Neuronal stem cell (in vitro differentiated cells): ENCODE measurements at places on chromosomes 1 and 21.

DNA sequence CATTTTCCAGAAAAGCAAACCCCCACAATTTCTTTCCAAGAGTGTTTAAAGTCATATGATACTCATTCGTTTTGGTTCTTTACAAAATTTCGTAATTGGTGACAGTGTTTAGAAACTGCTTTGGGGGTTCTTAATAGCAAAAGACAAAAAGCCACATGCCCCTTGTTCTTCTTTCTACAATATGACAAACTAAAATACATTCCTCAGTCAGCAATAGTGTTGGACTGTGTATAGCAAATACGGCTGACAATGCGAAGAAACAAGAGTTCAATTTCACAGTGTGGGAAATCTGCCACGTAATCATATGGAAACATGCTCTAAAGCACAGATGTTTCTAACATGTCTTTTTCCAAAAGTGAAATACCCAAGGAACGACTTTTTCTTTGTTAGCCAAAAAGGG lies 7.6 kb upstream of the IFNAR1 start:
- no peak for DNase-seq

GRCh38 chr1:119683893-119684292 lies 27.8 kb upstream of the PHGDH start:
- DNase-seq: no peak

- no peak for DNase-seq
Measured at GRCh38 chr1:80533775-80534334, 1266.9 kb upstream of the ADGRL2 start.

- DNase-seq: no peak
Measured at GRCh38 chr1:24906760-24907490, 23.2 kb downstream of the RUNX3 start.

- no peak for DNase-seq
Measured at GRCh38 chr1:54405898-54406293, 298 bp downstream of the SSBP3 start.

- no peak for DNase-seq
Measured at GRCh38 chr1:33972676-33973395, 109.0 kb downstream of the HMGB4 start.

DNA sequence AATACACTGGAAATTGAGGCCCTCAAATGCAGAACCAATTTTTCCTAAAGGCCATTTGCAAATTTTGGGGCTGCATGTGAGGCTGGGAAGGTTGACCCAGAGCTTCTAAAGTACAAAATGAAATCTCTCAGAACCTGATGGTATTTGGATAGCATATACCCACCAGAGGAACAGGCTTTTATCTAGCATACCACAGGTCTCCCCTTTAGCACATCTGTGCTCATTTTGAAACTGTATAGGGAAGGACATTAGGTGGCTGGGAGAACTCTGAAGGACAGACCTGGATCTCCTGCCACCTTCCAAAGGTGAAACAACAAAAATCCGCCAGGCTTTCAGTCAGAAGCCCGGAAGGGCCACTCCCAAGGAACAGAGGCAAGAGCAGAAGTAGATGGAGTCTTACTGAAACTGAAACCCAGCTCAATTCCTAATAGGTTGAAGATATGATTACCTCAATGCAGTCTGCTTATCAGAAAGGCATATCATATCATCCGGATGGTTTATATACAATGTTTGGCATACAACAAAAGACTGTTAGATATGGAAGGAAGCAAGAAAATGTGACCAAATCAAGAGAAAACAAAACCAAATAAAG lies 11.6 kb downstream of the CD55 start:
- DNase-seq: no peak

GRCh38 chr1:20367116-20367585 lies 76.5 kb downstream of the VWA5B1 start:
- DNase-seq: no peak

- DNase-seq: no peak
Measured at GRCh38 chr1:53738205-53739108, 507 bp downstream of the GLIS1 start.

- no peak for DNase-seq
Measured at GRCh38 chr1:212651521-212651920, 43.0 kb downstream of the ATF3 start.

DNA sequence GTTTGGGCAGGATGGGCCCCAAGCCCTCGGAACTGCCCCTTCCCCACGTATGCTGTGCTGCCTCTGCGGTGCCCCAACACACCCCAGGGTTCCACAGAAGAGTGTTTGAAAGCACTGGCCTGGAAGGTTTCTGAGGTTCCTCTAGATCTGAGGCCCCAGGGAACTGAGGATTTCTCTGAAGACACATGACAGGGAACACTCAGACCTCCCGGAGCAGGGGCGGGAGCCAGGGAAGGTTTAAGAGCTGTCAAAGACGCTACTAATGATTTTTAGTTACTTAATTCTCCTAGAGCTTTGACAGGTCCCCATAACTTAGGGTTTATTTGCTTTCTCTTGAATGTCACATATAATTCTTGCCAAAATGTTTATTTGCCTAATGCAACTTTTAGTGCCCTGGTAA lies 212.3 kb upstream of the GRIK3 start:
- no peak for DNase-seq

GRCh38 chr1:160503087-160503486 lies 20.0 kb downstream of the SLAMF6 start:
- no peak for DNase-seq

DNA sequence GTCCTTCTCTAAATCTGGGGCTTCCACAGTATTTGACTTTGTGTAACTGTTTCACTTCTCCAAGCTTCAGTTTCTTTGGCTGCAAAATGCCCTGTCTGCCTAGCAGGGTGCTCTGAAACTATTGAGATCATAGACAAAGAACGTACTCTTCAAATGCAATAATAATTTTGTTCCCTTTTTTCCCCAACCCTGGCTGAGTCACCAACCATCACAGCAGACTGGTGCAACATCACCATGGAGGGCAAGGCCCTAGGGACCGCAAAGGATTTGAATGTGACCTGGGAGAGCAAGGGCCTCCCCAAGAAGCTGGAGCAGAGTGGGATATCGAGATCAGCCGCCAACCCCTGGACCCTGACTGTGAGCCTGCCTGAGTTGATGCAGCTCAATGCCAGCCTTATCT lies 115.0 kb downstream of the FCRL5 start:
- no peak for DNase-seq

- DNase-seq: no peak
Measured at GRCh38 chr1:66245691-66246090, 288.3 kb upstream of the SGIP1 start.

DNA sequence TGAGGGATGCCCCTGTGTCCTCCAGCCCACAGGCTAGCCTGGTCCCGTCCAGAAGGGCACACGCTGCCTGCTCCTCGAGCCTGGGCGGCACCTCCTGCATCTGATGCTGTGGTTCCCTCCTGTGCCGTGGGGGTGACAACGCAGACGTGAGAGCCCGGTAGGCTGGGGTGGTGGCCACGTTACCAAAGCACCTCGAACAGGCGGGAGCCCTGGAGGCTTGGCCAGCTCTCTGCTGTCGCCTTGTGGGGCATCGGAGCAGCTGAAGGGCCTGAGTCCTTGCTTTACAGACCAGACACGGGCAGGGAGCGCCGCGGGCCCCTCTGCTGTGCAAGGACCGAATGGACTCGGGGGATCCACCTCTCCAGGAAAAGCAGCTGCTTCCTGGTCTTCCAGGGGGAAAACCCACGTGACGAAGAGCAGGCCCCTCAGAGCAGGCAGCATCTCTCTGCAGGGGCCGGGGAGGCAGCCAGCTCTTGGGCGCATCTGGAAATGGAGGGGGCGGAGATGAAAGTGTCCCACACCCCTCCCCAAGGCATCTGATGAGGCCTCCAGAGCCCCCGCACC lies 133.3 kb downstream of the NPHP4 start:
- no peak for DNase-seq

- DNase-seq: no peak
Measured at GRCh38 chr1:116879478-116880133, 30.1 kb upstream of the PTGFRN start.

DNA sequence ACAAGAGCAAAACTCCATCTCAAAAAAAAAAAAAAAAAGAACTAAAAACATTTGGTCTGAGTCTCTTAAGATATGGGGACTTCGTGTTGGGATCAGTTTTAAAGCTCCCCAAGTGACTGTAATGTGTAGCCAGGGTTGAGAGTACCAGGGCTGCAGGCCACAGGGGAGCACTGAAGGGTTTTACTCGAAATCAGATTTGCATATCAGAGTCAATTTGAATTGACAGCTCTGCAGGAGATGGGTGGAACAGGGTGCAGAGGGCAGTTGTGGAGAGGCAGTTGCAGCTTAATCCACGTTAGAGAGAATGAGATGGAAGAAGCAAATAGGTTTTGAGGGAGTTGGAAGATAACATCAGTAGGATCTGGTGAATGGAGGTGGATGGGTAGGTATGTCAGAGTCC lies 20.6 kb upstream of the ELOA start:
- no peak for DNase-seq

GRCh38 chr1:226708342-226708780 lies 30.7 kb downstream of the ITPKB start:
- DNase-seq: no peak

GRCh38 chr1:199551967-199552565 lies 475.4 kb upstream of the NR5A2 start:
- DNase-seq: peak; percentile 48

DNA sequence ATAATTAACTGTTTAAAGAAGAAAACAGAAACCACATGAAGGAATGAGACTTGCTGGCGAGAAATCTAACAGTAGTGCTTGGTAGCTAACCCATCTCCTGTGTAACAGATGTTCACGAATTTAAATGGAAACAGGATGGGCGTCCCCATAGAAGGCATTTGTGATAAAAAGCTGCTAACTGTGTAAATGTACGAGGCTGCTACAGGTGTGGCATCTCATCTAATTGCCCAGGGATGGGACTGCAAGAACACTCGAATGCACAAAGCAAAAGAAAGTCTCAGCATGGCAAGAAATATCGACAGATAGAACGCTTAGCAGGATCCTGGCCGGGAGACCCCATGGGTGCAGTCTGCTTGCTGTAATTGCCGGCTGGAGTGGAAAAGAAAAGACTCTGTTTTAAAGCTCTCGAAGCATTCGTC lies 112.7 kb downstream of the RUNX1 start:
- DNase-seq: no peak

DNA sequence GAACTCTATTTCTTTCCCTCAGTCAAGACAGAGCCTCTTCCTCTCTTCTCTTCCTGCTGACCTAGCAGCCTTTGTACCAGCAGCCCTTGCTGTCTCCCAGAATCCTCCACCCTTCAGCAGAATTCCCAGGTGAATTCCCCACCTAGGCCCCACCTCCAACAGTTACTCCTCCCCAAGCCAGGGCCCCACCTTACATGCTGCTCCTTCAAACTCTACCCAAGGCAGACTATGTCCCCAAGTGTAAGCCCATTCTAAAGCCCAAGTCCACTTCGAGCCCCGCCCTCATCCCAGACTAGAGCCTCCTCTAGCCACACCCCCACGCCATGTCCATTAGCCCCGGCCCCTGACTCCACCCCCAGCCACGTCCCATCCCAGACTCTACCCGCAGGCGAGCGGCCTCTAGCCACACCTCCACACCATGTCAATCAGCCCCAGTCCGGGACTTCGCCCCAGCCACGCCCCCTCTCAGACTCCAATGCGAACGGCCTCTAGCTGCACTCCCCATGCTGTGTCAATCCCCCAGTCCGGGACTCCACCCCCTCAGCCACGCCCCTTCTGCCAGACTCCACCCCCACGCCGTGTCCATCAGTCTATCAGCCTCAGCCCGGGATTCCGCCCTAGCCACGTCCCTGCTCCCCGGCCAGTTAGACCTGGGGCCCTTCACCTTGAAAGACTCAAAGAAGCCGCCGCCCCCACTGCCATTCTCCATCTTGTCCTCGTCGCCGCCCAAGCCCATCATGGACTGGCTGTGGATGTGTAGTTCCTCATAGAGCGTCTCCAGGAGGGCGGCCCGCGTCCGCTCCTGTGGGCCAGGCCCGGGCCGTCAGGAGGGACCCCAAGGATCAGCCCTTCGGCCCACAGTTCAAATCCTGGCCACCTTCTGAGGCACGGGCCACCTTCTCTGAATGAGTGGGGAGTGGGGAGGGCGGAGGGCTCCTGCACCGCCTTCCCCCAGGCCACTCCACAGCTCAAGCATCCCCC lies 61.3 kb downstream of the RAP1GAP start:
- peak; percentile 95 for DNase-seq

DNA sequence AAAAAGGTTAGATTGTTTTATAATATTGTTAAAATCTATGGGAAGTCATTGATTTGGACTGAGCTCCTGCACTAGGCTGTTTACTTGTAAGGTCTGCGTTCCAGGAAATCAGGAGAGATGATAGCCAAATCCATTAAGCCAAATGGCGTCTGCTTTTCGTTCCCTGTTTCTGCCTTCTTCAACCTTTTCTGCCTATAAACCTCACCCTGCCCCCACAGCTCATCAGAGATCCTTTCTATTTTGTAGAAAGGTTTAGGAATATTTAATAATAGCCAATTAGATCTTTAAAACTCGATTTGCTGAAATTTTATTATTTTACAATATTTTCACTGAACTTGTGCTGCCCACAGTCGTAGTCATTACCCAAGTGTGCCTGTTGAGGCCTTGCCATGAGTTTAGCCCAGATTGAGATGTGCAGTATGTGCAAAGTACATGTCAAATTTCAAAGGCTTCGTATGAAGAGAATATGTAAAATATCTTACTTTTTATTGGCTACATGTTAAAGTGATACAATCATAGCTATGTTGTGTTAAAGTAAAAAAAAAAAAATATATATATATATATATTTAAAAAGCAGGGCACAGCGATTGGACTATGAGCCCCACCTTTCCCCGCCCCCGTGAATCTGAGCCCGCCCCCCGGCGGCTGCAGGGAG lies 444 bp upstream of the IARS2 start:
- DNase-seq: no peak

DNA sequence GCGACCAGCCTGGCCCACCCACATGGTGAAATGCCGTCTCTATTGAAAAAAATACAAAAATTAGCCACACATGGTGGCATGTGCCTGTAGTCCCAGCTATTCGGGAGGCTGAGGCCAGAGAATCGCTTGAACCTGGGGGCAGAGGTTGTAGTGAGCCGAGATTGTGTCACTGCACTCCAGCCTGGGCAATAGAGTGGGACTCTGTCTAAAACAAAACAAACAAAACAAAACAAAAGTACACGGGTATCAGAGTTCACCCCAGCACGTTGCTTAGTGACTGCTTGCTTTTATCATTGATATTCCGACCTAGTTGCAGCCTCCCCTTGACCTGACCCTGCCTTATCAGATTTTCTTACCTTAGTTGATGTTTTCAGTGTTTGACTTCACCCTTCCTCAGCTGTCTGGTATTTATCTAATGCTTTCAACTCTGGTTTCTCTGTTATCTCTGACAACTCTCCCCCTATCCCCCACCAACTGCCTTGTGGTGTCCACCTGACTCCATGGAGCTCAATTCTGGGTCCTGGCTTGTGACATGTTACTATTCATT lies 5.1 kb downstream of the TLCD4 start:
- DNase-seq: no peak
